RPMI8226 (cell line): ENCODE measurements at places on chromosomes 5 and 9.

GRCh38 chr5:173973616-173973969 lies 15.4 kb upstream of the C5orf47 start:
- DNase-seq = no peak

DNA sequence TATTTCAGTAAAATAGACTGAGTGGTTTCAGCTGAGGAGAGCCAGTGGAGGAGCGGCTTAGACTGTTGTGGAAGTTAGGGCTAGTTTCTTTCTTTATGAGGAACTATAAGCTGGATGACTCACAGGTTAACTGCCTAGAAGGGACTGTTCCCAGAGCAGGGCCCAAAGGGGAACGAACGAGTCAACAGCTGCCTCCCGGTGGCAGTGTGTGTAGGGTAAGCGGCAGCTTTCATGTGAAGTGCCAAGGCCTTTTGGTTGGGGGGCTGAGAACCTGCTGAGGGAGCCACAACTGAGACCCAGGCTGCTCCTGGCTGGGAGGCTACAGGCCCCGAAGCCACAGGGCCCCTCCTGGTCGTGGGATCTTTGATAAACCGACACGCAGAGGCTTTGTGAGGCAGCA lies 7.0 kb downstream of the SQSTM1 start:
- no peak for DNase-seq

- DNase-seq = peak; percentile 22
Measured at GRCh38 chr5:158194561-158194976, 335.6 kb upstream of the CLINT1 start.

GRCh38 chr5:43038496-43038989 lies 1.6 kb downstream of the ANXA2R start:
- peak; percentile 74 for DNase-seq

GRCh38 chr5:95283761-95284571 lies 928 bp downstream of the MCTP1 start:
- DNase-seq = peak; percentile 62

DNA sequence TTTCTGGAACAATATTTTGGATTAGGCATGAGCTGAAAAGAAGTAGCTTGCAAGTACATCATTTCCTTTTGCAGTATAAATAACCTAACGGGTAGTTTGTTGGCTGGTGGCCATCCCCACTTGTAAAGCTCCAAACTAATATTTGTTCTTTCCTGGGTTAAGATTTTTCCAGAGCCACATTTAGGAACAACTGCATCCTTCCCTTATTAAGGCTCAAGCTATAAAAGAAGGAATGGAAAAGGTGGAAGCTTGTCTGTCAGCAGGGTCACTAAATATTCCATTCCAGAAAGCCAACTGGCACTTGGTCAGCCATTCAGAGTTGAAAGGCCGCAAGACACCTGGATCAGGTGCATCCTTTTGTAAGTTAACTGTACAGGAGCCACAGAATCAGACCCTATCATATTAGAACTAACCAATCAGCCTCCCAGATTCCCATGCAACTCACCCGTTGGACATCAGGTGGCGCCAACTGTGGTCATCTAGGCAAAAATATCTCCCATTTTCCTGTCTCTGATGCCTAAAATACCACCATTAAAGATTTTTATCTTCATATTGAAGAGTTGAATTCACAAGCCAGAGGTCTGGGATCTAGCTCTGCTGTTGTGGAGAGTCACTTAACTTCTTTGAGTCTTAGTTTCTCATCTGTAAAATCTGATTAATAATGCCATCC lies 82.9 kb downstream of the PTCD2 start:
- no peak for DNase-seq

GRCh38 chr5:149724130-149724840 lies 5.8 kb upstream of the PPARGC1B start:
- peak; percentile 51 for DNase-seq

GRCh38 chr9:71734950-71735349 lies 33.4 kb downstream of the CEMIP2 start:
- no peak for DNase-seq

GRCh38 chr5:135441919-135442318 lies 5.2 kb downstream of the DCANP1 start:
- DNase-seq = no peak

- no peak for DNase-seq
Measured at GRCh38 chr9:36163049-36163785, 6.0 kb upstream of the CCIN start.

- DNase-seq = no peak
Measured at GRCh38 chr9:88979021-88979420, 12.2 kb upstream of the S1PR3 start.

DNA sequence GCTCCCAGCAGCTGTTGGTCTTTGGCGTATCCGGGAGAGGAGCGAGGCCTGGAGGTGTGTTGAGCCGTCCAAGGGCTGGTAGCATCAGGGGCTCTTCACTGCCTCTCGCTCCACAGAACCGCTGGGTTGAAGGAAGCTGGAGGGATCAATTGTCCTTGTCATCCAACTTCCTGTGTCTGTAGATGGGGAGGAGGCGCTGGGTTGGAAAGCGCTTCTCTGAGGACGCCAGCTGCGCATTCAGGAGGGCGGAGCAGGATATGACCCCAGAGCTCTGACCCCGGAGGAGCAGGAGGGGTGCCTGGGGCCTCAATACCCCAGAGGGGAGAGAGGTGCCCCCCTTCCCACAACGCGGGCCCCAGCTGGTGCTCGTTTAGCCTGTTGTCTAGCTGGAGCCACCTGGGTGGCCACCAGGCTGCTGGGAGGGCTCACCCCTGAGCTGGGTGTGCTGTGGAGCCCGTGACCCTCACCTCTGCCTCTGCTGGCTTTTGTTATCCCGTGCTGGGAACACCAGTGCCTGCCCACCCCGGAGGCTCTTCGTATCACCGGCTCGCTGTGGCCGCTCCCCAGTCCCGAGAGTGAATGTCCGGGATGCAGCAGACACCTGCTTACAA lies 2.0 kb upstream of the DBH start:
- DNase-seq = peak; percentile 59

DNA sequence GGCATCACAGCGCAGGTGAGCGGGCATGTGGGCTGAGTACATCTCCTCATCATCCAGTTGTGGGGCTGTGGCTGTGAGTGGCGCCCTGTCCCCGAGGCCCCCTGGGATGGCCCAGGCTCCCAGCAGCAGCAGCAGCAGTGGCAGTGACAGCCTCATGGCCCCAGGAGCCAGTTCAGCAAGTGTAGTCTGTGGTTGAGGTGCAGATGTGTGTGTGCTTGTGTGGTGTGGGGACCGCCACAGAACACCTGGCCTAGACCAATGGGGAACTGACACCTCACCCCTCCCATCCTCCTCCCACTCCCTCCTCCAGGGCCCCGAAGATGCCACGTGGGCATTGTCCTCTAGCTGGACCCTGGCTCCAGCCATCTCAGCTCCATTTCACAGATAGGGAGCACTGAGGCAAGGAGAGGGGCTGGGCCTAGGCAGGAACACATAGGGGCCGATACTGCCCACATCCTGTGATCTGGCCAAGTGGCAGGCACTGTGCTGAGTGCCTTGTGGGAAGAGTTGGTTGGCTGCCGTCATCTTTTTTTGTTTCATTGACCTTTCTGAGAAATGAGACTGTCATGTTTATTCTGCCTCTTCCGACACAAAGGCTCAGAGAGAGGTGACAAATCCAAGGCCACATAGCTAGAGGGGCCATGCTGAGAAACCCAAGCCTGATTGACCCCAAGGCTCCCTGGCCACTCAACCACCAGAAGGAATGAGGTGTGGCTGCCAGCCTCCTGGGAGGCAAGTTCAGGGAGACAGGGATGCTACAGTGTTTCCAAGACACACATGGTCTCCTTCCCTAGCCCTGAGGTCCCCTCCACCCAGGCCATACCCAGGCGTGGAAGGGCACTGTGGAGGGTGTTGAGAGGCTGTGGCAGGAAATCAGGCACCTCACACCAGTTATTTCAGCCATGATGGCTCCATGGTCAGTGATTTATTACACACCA lies at the start of gene MZB1:
MZB1 (minus strand) TSS at position 213 of the 938 bp plus-strand sequence; CDS start at position 156, 57 bp downstream.
- peak; percentile 98 for DNase-seq

DNA sequence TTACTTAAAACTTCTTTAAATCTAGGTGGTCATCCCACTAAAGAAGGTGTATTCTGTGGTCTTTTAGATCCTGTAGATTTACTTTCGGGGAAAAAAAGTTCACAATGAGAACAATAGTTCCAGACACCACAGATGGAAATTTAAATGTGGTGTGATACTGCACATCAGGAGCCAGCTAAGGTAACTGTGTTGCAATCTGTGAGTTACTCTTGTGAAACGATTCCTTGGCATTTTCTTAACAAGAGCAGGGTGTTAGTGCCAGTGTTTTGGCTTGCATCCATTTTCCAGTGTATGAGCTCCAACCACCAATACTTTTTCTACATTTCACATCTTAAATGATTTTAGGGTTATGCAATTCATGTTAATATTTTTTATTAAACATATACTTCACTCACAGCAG lies 674.5 kb downstream of the CETN3 start:
- DNase-seq = no peak

DNA sequence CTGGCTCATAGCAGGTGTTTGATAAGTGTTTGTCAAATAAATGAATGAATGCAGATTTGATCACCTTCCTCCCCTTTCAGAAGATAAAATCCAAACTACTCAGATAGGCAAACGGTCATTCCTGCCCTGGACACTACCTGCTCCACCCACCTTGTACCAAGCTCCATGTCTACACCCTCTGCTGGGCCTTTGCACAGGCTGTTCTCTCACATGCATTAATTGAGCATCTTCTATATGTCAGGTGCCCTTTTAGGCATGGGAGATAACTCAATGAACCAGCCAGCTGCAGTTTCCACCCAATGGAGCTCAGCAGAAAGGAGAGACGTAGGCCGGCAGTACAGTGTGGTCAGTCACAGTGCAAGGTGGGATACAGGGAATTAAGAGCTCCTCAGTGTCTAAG lies 102.3 kb upstream of the CPEB4 start:
- no peak for DNase-seq

- DNase-seq = peak; percentile 66
Measured at GRCh38 chr9:15306068-15306756, 804 bp downstream of the TTC39B start.

DNA sequence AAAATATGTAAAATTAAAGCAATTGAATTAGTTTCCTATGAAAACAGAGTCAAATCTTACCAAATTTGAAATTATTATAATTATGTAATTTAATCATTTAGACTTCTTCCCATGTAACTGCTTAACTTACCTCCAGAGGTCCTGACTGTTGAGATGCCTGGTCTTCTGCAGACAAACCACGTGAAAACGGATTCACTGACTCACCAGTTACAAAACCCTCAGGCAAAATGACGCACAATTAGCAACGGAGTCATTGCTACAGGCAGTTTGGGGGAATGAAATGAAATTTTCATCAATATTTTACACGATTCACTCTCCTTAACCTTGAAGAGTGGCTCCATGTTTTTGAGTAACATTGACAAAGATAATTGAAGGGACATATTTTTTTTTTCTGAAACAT lies 460.8 kb downstream of the MTRR start:
- no peak for DNase-seq

GRCh38 chr5:128774605-128775004 lies 190.7 kb upstream of the SLC27A6 start:
- DNase-seq = no peak

DNA sequence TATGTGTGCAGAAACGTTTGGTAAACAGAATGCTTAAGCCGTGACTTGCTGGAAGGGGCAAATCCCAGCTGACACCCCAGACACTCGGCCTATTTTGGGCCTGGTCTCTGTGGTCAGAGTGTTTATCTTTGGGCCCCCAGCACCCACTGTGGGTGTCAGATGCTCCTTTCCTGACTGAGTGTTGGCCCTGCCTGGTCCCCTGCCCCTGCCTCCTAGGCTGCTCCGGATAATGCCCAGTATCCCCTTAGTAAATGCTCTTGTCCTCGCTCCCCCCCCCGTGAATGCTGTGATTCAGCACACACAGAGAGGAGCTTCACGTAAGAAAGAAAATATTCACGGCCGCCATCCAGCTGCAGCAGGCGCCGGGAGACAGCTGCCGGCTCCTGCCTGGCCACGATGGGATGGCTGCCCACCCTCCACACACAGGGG lies 11.3 kb upstream of the ANGPTL2 start:
- no peak for DNase-seq

DNA sequence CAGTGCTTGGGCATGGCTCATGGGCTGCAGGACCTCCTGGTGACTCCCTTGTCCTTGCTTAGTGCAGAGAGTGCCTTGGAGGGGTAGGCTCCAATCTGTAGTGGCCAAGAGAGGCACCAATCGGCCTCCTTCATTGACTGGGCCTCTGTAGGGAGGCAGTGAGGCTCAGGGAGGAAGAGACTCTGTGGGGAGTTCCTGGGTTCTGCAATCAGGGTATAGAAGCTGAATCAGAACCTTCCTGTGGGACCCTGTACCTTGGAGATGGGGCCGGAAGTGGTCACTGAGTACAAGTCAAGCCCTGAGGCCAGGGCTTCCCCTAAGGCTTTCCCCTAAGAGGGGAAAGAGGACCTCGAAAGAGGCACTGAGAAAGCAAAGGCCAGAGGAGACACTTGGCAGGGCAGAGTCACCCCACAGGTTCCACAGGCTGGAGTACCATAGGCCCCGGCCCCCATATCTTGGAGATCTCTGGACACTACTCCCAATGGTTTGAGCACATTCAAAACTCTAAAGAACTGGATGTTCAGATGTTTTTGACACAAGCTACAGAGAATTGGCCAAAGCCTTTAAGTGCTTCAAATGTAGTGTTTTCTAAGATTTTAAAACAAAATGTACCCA lies 190.5 kb downstream of the HSPA4 start:
- DNase-seq = no peak

DNA sequence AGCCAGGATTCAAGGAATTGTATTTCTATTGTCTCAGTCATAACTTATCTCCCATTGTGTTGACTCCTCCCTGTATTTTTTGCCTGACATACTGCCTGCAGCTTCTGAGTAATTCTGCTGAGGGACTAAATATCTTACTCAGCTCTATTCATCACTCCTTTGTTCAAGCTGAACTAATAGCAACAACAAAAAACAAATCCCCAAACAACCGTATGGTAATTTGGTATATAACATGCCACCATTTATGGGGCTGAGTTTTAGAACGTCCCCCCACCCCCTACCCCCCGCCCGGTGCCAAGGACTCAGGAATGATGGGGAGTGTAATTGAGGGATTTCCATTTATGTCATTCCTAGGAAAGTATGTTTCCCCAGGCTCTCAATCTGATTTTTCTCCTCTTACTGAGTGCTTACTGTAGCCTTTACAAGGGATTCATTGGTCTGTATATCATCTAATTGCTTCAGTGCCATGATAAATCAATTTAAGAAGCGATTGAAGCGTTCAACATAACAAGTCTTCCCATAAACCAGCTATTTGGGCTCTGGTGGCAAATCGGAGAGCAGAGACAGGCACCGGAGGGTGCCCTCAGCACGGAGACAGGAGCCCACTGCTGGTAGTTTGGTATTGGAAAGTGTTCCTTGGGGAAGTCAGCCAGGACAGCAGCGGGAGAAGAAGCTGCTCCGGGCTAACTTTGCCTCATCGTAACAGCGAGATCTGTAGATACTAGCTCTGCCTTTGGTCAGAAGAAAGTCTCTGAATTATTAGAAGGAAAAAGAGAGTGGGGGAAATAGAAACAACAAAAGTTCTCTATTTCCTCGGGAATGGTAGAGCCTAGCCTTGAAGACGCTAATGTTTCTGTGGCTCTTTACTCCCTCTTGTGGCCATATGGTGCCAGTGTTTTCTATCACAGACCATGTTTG lies 40.7 kb upstream of the HSD17B4 start:
- DNase-seq = peak; percentile 76

DNA sequence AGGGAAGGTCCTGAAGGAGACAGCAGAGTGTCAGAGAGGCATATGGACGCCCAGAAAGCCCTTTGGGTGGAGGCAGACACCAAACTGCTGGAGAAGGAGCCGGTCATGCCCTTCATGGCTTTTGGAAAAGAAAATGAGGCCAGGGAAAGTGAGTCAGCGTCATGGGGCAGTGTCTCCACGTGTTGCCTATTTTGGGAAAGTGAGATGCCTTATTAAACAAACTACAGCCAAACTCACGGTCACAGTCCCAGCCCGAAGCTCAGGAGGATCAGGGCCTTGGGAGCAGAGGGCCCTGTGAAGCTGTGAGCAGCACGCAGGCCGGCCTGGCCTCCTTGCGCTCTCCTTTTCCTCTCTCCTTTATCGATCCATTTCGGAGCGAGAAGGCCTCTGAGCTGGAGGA lies 25.0 kb downstream of the RGS3 start:
- DNase-seq = no peak
